ENCODE measurements at places on chromosomes 11 and 22.

- DNase-seq, result no peak
These were observed 4.4 kb downstream of the TMPRSS6 start for GRCh38 chr22:37105154-37105553.

GRCh38 chr11:55707029-55707428, 45.0 kb downstream of the OR4C6 start:
- no peak for DNase-seq

GRCh38 chr11:34416766-34417165, 22.0 kb upstream of the CAT start:
- no peak for DNase-seq

- DNase-seq, result no peak
These were observed 607 bp downstream of the MRPL11 start for GRCh38 chr11:66437979-66438503.

DNA sequence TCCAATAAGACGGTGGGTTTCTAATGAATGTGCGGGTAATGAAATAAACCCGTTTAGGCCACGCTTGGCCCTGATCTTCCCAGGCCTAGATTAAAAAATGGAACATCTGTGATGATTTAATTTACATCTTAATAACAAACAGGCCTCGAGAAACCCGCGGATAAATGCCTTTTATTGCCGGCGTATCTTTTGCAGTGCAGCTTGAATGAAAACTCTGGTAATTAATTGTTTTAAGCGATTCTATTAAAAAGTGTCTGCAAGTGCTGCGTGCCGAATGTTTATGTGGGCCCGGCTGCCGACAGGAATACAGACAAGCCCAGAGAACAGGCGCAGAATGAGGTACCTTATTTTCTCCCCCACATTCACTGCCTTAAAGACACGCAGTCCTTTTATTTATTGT, 420.7 kb downstream of the MN1 start:
- no peak for DNase-seq

DNA sequence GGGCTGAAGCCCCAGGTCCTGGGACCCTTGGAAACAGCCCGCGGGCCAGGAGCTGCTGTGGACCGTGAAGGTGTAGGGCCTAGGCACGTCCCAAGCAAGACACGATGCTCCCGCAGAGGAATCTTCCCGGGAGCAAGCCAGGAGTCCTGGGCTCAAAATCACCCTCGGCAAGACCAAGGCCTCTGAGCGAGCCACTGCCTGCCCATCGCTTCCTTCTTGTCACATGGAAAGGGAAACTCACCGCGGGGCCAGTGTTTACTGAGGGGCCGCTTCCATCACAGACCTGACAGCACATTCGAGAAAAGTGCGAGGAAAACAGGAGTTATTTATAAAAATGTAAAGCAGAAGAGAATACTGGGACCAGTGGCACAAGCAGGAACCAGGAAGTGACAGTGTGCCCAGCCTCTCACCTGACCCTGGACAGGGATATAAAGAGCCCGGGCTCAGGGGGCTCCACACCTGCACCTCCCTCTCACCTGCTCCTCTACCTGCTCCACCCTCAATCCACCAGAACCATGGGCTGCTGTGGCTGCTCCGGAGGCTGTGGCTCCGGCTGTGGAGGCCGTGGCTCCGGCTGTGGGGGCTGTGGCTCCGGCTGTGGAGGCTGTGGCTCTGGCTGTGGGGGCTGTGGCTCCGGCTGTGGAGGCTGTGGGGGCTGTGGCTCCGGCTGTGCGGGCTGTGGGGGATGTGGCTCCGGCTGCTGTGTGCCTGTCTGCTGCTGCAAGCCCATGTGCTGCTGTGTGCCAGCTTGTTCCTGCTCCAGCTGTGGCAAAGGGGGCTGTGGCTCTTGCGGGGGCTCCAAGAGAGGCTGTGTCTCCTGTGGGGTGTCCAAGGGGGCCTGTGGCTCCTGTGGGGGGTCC, at the start of gene KRTAP5-5:
KRTAP5-5 (plus strand) TSS at position 450 of the 860 bp plus-strand sequence; CDS start at position 516, 66 bp downstream.
- DNase-seq, result no peak

GRCh38 chr11:27397624-27398399, 34.8 kb upstream of the CCDC34 start:
- no peak for DNase-seq
